ENCODE measurements at places on chromosomes 3 and 15.

DNA sequence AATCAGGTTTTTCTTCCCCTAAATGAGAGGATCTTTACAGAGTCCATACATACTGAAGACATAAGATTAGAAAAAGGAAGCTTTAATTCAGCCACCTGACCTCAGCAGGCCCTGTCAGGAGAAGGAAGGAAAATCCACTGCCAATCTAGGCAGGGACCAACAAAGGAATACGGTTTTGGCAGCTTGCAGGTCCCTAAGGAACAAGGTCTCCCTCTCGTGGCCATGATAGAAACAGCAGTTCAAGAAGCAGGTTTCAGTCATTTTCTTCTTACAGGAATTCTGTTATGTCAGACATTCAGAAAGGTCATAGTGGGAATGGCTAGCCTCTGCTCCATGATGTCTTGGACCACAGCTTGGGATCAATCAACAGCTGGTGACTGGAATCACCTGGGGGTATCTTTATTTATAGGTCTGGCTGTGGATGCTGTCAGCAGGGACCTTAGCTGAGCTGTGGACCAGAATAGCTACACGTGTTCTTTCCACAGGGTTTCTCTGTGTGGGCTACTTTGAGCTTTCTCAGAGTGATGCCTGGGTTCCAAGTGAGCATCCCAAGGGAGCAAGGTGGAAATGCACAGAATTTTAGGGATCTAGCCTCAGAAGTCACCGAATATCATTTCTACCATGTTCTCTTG is 9.4 kb upstream of the CMSS1 start:
- peak; percentile 39 for DNase-seq

DNA sequence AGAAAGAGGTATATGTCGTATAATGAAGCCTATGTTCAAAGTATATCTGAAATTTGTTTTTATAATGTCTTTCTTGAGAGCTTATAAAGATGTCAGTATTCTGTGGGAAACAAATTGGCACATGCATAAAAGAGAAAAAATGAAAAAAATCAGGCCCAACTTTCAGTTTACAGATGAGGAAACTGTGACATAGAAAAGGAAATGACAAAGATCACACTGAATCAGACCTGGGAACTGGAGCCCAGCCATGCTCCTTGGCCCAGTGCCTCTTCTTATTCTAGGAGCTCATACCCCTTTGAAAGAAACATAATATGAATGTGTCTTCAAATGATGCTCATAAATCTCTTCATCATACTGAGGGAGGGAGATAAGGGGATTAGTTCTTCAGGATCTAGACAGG is 48.4 kb downstream of the TMEM44 start:
- DNase-seq: peak; percentile 62

GRCh38 chr3:36904641-36905040 is 40.2 kb downstream of the TRANK1 start:
- DNase-seq: no peak

DNA sequence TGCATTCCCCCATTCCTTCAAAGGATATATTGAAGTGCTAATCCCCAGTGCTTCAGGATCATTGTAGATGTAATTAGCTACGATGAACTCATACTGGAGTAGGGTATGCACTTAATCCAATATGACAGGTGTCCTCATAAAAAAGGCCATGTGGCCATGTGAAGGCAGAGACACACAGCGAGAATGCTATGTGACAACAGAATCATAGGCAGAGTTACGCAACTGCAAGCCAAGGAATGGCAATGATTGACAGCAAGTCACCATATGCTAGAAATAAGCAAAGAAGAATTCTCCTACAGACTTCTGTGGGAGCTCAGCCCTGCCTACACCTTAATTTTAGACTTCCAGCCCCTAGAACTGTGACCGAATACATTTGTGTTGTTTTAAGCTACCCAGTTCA is 875.6 kb upstream of the ROBO1 start:
- no peak for DNase-seq

- DNase-seq: no peak
Measured at GRCh38 chr15:76338486-76339304, 2.1 kb downstream of the ISL2 start.

DNA sequence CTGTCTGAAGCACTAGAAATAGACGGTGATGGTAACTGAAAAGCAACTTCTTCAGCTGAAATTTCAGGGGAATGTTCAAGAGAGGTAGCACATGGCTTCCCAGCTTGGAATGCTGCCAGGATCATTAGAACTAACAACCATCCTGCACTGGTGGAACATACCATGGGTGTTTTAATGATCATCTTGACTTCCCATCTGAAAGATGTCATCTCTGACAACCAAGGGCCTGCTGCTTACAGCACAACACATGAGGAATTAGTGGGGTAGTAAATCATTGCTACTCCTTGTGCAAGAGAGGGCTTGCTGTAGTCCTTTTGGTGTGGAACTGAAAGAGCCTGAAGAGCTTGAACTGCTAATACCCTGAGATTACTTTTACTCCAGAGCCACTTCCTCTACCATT is 853.7 kb downstream of the MCTP2 start:
- no peak for DNase-seq

GRCh38 chr3:21528291-21528995 is 222.6 kb downstream of the ZNF385D start:
- no peak for DNase-seq

DNA sequence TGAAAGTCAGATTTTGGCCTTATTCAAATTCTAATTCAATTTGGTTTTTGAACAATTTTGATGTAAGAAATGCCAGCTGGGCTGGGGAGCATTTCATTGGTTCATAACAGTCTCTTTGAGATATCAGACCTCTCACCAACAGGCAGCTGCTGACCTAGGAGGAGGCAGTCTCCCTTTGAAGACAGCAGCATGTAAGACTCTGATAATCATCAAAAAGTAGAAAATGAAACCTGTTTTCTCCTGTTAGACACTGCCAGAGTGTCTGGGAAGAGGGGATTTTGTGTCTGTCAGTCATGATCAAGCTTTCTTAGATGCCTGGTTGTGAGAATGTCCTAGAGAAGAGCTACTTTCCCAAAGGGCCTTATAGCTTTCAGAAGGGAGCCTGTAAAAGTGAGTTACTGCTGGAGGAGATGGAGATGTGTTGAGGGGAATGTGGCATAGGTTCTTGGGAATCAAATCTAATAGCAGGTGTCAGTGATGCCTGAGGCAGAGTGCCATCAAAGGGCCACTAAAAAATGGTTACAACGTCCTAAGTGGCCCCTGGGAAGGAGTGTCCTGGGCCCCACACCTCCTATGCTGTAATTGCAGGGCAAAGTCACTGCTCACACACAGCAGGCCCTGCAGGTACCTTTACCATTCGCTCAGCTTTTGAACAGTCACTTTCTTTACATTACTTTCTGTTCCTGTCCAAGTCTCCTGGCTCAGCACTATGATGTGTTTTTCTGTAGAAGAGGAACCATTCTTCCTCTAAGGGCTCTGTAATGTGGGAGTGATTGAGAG is 43.1 kb downstream of the FSTL1 start:
- no peak for DNase-seq

DNA sequence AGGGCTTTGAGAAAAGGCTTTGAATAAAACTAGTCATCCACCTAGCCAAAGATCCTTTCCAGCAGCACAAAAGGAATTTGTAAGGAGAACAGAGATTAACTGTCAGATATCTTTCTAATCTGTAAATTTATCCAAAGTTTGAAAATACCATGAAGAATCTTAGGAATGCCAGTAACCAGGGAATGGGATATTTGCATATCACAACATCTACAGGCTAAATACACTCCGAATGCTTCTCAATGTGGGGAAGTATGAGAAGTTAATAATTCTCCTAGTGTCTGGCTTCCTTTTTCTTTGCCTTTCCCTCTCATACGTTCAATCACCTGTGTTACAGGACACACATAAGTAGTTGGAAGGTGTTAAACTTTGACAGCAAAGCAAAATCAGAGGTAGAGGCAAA is 7.8 kb downstream of the ANAPC13 start:
- no peak for DNase-seq

DNA sequence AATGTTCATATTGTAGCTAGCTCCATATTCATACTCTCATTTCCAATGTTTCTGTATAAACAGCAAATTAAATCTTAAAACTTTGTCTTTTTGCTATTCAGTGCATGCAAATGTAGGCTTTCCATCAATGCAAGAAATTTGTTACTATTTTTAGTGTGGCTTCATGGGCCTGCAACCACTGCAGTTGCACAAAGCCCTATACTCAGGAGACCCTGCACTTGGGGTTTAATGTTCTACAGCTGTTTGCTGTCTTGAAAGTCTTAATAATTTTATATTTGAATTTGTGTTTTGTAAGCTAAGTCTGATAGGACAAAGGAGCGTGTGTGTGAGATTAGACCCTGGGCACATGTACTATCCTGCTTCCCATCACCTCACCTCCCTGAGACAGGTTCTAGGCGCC is 9.6 kb downstream of the PYDC2 start:
- DNase-seq: no peak

GRCh38 chr3:155032918-155033317 is 47.2 kb upstream of the MME start:
- DNase-seq: no peak

GRCh38 chr15:49645277-49645676 is 24.4 kb downstream of the DTWD1 start:
- no peak for DNase-seq

- no peak for DNase-seq
Measured at GRCh38 chr3:58651276-58651675, 15.3 kb downstream of the FAM3D start.

DNA sequence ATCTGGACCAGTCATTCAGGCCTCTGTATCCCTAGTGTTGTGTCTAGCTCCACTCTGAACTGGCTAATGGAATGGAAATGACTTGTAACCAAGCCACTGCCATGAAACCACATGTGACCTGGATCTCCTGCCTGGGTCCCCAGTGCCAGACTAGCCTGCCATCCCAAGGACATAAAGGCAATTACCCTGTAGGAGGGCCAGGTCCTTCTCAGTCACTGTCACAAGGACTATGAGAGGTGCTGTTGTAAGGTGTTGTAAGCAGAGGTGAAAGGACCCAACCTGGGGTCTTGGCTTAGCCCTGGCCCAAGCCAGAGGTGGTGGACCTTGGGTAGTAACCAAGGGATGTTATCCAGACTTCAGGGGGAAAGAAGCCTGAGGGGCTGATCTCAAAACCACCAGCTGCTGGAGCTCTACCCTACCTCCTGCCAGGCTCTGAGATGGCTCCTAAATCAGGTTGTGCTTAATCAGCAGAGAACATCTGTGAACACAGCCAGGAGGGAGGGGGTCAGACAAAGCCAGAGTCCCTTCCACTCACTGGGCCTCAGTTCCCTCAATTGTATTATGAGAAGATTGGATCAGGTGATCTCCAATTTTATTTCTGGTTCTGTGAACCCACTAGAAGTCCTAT is 15.7 kb upstream of the KLHL24 start:
- no peak for DNase-seq

- no peak for DNase-seq
Measured at GRCh38 chr3:46460051-46460450, 4.7 kb downstream of the LTF start.

DNA sequence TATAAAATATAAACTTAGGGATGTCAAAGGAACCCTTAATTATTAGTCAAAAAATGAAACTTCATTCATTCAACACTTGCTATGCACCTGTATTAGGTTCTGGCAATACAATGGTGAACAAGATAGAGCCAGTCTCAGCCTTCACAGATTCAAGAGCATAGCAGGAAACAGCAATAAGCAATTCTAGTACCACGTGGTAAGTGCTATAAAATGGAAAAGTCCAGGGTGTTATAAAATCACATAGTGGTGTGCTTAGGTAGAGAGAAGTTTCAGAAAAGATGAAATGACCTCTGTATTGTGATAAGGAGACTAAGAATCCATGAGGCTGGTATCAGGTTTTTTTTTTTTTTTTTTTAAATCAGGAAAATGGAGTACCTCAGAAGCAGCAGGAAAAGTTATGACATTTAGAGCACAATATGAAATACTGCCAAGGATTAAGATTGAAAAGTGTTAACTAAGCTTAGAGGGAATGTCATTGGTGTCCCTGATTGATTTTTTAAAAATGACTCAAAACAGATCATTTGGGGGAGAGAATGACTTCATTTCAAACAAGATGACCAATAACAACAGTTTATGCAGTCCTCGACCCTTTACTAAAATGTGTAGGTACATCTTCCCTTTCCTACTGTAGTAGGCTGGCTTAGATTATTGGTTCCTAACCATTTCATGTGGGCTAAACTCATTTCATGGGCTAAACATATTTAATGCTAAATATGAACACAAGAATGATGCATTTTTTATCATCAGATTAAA is 5.0 kb downstream of the TOMM70 start:
- DNase-seq: peak; percentile 35

GRCh38 chr3:178507507-178508442 is 28.5 kb upstream of the KCNMB2 start:
- DNase-seq: no peak

DNA sequence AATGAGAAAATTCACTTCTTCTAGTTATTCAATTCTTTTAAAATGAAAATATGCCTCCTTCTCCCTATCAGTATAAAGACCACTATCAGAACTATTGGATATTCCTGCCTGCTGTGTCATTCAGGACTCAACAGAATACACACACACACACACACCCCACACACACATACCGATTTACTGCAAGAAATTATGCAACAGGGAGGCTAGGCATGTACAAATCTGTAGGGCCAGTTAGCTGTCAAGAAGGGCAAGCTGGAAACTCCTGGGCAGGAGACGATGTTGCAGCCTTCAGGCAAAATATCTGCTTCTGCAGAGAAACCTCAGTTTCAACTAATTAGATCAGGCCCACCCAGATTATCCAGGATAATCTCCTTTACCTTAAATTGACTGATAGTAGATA is 13.9 kb upstream of the RYR3 start:
- no peak for DNase-seq

DNA sequence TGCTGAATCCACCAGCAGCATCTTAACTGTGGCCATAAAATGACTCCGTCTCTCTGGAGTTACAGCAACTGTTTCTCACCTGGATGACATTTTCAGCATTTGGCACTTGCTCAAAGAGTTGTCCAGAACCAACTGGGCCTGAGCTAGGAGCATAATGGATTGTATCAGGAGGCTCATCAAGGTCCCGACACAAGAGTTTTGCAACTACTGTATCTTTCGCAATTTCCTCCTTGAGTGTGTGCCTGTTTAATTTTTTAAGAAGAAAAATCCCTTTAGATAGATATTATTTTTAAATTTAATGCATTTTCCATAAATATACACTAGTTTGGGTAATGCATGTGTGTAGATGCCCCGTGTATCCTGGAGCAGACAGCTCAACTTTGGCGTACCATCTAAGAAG is 44.3 kb upstream of the C3orf49 start:
- DNase-seq: no peak

Measured in activated CD4-positive, alpha-beta T cell treated with anti-CD3 and anti-CD28 coated beads, Interleukin-2, Interleukin-4, amounts not matched to agents 100 ng/mL and 50 ng/mL, durations not matched to agents 16 hours and 8 hours (primary cell).